H1 (cell line): ENCODE measurements at places on chromosomes 7 and 10. TPM values are rescaled to one million over a fixed set of nuclear protein-coding genes. Genes with fewer than 3 reads are reported as not detected.

The BLNK gene
- not detected in 2 replicates for polyA plus RNA-seq

The MSANTD7 gene
- polyA plus RNA-seq: 4.9 and 5.0 TPM in 2 replicates

The PPRC1 gene
- 46.5 and 65.3 TPM in 2 replicates for polyA plus RNA-seq

The GAD2 gene
- 0.30 and 0.46 TPM in 2 replicates for polyA plus RNA-seq

The MBL2 gene
- not detected in 2 replicates for polyA plus RNA-seq
